ENCODE measurements at places on chromosomes 13 and 19.

DNA sequence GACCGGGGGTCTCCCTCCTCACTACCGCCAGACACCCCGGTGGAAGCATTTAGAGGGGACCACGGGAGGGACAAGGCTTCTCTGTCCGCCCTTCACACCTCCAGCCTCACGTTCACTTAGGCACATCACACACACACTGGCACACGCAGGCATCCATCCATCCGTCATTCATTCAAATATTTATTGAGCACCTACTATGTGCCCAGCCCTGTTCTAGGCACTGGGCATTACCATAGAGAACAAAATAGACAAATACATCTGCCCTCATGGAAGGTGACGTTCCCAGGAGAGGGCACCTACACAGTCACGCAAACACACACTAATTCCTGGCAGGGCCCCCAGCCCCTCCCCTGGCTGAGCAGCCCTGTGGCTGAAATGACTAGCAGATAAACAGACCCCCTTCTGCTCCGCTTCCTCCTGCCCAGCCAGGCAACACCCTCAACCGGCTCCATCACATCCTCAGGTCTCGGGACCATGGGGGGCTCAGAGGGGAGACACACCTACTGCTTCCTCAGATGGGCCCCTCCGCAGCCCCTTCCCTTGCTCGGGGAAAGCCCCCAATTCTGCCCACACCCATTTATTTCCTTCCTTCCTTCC, 3.7 kb upstream of the NOP53 start:
- DNase-seq = no peak

- DNase-seq = no peak
Observed at GRCh38 chr13:110070511-110071120, 236.3 kb downstream of the COL4A1 start.

GRCh38 chr19:39308531-39309304, 11.9 kb downstream of the LRFN1 start:
- DNase-seq = no peak

GRCh38 chr19:15297416-15298224, 34.7 kb downstream of the BRD4 start:
- DNase-seq = no peak

DNA sequence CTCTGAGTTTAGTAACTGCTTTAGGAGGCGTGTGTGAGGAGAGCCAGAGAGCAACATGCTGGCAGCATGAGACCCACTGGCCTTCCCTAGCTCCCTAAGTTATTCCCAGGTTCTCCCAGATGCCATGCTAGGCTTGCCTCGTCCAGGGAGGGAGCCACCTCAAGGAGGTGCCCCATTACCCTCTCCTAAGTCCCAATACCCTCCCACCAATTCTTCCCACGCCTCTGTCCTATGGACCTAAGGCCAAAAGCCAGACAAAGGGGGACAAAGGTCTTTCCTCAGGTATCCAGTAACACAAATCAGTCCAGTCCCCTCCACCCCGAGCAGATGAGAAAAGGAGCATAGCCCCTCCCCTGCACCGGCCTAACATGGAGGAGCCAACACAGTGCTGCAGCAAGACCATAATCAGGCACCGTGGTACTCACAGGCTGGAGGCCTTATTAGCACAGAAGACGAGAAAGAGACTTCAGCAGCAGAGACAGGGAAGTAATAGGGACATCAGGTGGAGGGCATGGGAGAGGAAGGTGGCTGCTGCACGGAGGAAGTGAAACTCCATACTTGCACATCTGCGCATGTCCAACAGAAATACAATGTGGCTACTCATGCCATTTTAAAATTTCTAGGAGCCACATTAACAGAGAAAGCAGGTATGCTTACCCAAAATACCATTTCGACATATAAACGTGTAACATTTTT, 46.3 kb downstream of the BRD4 start:
- DNase-seq = no peak

GRCh38 chr13:50075619-50076097, 60.4 kb downstream of the KCNRG start:
- DNase-seq = no peak
